ENCODE measurements at places on chromosomes 3 and 15.

DNA sequence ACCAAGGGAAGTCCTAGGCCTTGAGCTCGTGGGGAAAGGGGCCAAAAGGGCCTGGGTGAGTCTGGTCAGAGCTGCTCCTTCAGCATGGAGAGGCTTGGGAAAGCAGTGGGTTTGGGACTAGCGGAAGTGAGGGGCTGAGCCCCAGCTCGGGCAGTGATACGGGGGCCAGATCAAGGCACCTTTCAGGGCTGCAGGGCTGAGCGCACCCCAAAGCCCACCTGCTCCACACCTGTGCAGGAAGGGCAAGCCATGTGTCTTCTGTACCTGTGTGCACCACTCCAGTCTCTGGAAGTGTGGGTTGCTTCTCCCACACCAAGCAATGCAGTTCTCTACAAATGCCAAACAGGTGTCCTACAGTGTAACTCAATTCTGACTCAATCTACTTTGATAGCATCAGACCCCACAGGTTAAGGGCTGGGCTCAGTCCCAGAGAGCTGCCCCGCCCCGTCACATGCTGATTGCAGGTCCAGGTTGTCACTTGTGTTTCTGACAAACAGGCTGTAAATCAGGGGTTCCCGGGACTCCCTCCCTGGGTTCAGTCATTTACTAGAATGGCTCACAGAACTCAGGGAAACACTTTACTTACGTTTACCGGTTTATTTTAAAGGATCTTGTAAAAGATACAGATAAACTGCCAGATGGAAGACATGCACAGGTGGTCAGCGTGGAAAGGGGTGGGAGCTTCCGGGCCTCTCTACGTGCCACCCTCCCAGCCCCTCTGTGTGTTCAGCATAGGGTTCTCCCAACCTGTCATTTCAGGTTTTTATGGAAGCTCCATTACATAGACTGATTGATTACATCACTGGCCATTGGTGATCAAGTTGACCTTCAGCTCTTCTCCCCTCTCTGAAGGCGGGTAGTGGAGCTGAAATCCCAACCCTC is 28.8 kb upstream of the KLF13 start:
- DNase-seq = no peak

GRCh38 chr3:47464588-47464987 is 11.2 kb downstream of the SCAP start:
- DNase-seq = no peak

DNA sequence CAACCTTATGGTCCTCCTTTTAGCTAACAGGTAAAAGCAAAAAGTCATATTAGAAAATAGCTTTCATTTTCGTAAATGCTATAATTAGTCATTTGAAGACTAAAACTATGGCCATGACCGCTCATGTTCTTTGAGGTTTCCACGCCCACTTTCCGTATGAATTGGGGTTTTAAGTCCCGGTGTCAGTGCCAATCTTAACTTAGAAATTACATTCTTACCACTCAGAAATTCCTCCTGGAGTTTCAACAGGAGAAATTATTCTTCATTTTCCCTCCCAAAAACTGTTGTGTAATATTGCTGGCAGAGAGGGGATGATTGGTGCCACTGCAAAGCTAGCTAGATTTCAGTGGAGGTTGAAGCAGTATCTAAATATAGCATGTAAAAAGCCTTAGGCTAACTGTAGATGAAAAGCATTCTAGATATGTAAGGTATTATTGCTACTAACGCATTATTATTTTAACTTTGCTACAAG is 71.0 kb upstream of the MDFIC2 start:
- no peak for DNase-seq

DNA sequence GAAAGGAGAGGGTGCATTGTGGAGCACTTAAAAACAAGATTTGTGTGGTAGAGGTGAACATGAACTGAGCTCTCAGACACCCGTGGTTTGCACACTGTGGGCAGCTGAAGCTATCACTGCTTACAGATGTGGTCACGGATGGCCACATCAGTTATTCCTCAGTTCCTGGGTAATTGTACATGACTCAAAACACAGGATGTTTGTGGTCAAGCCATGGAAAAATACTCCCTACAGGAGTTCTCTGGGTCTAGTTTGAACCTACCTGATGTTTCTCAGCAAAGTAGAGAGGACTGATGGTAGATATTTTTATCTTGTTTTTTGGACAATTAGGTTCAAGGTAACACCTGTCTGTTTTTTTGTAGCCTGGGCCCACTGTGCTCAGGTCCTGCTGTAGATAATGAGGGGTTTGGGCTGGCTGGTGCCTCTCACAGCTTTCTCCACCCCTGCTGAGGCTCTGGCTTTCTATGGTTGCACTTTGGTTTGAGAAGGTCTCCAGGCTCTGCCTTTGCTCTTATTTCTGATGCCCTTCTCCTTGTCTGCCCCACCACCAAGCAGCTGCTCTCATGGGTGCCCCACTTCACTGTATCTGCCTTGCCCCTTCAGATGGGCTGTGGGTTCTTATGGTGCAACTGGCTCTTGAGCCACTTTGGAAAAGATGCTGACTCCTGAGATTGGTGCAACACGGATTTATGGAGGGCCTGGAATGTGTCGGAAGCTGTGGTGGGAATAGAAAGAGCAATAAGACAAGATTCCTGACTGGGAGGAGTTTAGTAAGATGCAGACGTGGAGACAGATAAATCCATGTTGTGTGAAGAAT is 40.1 kb downstream of the CDCP1 start:
- no peak for DNase-seq

DNA sequence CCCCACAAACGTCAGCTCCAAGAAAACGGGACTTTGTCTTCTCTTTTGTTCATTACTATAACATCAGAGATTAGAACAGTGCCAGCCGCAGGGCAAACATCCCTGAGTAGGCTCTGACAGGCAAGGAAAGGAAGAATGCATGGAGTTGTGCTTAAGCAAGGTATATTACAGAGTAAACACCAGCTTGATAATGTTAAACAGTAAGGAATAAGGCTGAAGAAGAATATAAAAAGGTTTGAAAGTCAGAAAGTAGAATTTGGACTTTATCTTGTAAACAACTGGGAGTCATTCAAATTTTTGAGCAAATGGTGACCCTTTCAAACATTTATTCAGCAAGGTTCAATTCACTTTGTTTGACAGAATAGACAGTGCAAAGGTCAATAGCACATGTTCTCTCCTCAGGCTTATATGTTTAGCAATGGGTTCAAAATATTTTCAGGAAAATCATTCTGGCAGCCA is 11.0 kb downstream of the GABPB1 start:
- no peak for DNase-seq

DNA sequence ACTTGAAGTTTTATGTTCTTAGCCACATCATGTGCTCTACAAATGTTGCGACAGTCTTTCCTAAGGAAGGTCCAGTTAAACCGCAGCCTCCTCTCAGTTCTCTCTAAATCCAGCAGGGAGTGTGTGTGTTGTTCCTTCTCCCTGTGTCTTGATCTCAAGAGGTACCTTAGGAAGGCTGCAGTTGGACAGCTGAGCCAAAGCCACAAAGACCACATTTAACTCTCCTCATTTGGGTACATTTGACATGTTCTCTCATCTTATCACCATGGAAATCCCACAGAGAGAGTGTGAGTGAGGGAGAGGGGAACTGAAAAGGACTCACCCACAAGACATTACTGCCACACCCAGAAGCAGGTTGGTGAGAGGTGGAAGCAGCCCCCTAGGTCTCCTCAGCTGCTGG is 79.5 kb downstream of the CD200R1L start:
- DNase-seq = no peak

DNA sequence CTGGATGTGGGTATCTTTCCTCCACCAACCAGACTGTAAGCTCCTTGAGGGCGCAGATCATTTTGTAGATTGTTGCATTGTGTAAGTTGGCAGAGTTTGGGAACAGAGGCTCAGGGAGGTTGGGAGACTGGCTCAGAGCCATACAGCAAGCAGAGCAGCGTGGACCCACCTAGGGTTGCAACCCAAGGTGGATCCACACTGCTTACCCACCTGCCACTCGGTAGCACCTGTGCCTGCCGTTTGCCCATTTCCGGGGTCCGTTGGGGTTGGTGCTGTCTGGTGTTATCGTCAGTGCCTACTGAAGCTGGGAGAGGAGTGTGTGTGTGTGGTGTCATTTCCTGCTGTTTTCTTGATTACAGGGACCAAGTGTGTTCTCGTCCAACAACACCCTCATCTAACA is 19.0 kb downstream of the SMAD6 start:
- DNase-seq = no peak

- no peak for DNase-seq
Observed at GRCh38 chr3:11819146-11819689, 27.5 kb downstream of the TAMM41 start.

- DNase-seq = no peak
Observed at GRCh38 chr3:156492801-156493261, 62.1 kb downstream of the SSR3 start.

DNA sequence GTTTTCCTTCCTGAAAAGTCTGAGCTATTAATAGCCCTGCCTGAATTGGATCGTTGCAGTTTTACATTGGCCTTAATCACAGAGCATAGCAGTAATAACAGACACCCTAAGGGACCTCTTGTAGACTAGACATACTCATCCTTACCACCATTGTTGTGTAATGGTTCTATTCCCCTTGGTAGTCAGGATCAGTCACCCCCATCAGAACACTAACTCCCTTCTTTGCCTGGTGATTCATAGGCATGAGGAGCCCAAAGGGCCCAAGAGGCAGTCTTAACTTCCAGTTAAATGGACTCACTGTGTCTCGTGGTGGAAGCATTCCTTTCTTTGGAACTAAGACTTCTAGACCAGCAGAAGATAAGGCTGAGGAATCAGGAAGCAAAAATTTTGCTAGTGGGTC is 20.2 kb downstream of the CGGBP1 start:
- DNase-seq = no peak

DNA sequence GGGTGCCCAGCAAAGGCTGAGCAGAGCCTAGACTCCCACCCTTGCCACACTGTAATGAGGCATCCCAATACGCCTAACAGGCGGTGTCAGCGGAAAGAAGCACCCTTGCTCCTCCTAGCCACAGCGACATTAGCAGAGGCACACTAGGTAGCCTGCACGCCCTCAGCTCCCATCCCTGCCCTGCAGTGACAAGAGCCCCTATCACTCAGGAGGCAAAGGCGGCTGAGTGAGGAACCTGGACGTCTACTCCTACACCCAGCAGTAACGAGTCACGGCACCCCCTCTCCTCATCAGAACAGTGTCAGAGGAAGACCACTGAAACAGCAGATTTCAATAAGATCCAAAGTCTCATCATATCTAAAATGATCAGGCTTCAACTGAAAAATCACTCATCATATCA is 12.0 kb upstream of the MAP6D1 start:
- no peak for DNase-seq

GRCh38 chr15:82110144-82110543 is 64.3 kb upstream of the MEX3B start:
- no peak for DNase-seq

- DNase-seq = no peak
Observed at GRCh38 chr15:95458721-95459120, 871.8 kb upstream of the NR2F2 start.

GRCh38 chr3:152269831-152270734 is 1.4 kb downstream of the MBNL1 start:
- DNase-seq = no peak

DNA sequence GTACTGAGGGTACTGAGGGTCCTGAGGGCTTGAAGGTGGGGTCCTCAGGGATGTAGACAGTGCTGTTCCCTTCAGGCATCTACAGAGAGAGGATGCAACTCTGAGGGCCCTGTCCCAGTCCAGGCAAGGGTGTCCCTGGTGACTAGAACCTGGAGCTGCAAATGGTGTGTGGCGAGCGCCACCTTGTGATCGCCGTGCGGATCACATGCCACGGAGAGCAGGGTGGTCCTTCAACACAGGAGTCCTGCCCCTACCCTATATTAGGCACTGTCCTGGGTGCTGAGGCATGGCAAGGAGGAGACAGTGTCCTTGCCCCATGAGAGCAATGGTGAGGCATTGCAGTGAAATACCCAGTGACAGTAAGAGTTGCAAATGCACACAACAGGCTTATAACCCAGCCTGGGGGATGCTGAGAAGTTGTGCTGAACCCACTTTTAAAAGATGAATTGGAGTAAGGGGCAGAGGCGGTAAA is 23.6 kb downstream of the RHCG start:
- DNase-seq = no peak

DNA sequence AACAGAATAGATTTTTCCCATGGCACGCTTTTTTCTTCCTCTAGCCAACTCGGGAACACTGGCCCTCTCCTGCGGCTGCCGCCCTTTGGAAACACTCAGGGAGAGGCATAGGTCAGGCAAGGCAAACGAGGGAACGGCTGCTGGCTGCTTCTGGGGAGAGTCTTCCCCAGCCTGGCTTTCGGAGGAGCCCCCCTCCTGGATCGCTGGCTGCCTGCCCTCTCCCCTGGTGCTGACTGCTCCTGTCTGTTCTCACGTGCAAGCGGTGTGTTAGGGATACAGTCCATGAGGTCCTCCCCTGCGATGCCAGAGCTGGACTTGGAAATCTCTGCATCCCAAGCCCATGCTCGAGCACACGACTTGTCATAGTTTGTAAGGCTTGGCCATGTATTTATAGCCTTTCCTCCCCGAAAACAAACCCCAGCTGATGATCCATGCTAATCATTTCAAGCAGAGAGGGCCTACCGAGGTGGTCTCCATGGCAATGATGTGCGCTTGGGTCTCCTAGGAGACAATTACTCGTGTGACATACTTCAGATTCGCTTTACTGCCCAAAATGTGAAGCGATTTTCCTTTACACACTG is 315.6 kb upstream of the ATP10A start:
- no peak for DNase-seq

DNA sequence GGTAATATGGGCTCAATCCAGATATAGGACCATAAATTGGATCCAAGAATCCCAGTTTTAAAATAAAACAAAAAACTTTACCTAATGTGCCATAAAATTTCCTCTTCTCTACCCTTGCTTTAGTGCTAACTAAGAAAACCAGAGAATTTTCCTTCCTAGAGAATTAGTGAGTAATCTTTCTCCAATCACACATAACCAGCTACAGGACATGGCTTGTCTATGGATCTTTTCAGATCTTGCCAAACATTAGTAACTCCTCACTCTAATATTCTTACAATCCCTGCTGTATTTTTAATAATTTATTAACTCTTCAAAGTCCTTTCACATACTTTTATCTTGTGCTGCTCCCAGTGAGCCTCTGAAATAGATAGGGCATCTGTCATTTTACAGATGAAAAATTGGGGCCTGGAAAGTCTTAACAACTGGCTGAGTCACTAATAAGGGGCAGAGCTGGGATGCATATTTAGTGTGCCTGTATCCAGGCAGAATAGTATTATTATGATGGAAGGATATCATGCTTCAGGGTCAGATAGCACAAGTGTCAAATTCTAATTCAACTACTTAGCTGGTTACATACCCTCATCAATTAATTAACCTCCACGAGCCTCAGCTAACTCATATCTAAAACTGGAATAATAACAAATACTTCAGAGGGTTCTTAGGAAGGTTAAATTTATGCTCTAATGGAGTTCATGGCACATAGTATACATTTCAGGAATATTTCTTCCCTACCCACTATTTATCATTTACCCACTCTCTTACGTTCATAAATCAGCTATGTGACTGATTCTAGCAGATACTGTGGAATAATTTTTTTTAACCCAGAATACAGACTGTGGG is 5.6 kb downstream of the ZBED2 start:
- DNase-seq = no peak
